ENCODE measurements at places on chromosomes 11 and 22.
A peak's percentile ranks its signal among the peaks of the same experiment; 100 is the strongest.

GRCh38 chr11:24496386-24496735, 492 bp upstream of the LUZP2 start:
- DNase-seq: peak; percentile 77

GRCh38 chr11:119434591-119435330, 11.8 kb upstream of the THY1 start:
- DNase-seq: no peak

- DNase-seq: peak; percentile 60
Observed at GRCh38 chr11:107689317-107690202, 22.3 kb downstream of the SLN start.

DNA sequence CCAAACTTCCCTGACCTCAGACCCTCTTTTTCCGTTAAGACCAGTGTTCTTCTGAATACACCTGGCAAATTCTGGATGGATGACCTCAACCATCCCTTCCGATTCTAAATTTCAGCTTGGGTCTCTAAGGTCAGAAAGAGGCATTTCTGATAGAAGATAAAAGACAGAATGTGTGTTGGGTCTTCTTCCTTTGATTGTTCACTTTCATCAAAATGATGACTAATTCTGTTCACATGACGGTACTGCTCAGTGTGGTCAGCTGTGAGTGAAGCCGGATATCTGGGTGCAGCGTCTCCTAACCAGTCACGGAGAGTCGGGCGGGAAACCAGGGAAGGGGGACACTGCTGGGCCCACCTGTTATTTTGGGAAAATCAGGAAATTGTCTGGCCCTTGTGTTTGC, 151.6 kb upstream of the NAV2 start:
- no peak for DNase-seq

DNA sequence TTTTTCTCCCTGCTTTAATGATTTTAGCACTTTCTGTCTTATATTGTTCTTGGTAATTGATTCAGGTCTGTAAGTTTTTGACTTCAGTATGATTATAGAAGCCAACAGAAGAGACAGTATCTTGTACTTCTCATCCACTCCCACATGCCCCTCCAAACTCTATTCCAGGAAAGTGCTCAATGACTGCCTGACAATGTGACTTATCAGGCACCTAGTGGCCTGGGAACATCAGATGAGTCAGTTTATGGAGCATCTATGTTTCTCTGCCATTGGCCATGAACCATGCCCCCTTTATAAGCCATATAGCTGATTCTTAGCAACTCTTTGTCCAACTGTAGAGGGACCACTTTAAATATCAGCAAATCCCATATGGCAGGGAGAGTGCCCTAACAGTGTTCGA, 179.2 kb upstream of the MTMR2 start:
- no peak for DNase-seq

DNA sequence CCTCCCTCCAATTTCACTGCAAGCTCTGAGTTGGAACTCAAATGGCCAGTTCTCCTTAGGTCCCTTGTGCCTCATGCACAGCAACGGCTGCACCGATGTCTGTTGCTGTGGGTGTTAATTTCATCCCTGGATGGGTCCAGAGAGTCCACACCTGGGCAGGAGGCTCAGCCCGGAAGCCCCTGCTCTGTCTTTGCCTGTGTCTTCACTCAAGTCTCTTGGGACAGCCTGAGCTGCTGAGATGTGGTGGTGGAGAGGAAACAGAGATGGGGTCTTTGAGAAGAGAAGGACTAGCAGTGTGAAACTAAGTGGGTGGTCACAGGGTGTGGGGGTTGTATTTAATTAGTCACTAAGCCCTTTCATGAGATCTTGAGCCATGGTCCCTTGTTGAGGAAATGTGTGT, 109.3 kb downstream of the NECTIN1 start:
- no peak for DNase-seq

DNA sequence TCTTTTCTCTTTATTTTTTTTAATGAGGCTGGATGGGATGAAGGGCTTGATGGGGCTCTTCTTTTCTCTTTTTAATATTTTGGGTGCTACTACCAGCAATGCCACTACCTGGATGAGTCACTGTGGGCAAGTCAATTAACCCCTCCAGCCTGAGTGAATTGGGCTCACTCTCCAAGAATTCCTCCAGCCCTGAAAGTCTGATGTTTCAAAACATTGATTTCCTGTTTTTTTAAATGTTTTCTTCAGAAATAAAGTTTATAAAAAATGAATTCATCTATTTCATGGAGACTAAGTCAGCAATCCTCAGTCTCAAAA, 812 bp upstream of the OR5A2 start:
- no peak for DNase-seq

DNA sequence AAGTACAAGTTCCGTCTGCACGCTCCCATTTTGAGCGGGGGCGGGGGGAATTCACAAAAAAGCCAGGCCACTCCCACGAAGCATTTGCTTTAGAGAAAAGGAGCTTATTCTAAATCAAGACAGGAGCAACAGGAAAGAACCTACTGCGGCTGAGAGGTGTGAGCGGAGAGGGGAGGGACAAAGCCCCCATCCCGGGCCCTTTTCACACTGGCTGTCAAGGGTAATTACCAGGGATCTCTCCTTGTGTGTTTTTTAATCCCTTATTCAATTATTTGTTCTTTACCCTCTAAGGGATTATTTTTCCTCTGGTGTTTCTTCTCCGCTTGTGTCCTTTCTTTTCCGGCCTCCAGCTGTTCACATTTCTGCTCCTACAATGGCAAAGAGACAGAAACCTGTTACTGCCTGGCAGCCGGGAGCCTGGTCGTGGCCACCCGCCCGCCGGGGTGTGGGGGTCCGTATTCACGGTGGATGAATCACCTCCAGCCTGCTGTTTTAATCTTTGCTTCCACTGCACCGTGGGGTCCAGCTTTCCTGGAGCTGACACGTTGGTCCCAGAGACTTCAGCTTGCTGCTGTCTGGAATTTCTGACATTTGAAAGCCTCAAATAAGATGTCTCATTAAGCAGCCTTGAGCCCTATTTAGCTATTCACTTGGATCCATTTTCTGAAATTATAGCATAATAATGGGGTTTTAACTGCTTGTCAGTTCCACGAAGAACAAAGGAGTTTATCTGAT, 61.4 kb upstream of the FADD start:
- no peak for DNase-seq

- no peak for DNase-seq
Observed at GRCh38 chr11:109667719-109668118, 245.7 kb downstream of the C11orf87 start.

GRCh38 chr22:47112994-47113852, 350.8 kb downstream of the TBC1D22A start:
- no peak for DNase-seq

DNA sequence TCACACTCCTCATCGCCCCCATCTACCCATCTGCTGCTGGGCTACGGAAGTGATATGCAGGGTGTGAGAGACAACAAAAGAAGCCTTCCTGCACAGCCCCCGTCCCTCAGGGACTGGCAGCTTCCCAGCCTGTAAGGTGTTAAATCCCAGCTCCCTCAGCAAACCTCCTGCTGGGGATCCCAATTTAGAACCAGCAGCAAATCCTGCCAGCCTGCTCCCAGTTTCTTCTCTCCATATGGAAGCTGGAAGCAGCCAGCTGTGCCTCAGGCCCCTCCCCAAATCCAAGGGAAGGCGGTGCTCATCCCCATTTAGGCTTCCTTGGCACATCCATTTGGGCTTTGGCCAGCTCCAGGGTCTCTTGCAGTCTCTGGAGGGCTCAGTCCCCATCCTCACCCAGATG, 47.5 kb downstream of the PAMR1 start:
- no peak for DNase-seq

DNA sequence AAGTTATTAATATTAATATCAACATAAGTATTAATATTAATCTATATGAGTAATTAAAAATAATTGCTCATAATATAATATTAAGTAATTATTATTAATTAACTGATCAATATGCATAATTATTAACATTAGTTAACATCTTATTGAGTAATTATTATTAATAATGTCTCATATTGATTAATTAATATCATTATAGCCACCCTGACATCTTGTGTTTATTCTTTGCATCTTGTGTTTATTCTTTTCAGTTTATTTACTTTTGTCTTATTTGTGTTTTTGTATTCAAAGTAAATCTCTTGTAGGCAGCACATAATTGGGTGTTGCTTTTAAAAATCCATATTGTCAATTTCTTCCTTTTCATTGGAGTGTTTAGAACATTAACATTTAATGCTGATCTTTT, 56.6 kb downstream of the MYEOV start:
- no peak for DNase-seq

DNA sequence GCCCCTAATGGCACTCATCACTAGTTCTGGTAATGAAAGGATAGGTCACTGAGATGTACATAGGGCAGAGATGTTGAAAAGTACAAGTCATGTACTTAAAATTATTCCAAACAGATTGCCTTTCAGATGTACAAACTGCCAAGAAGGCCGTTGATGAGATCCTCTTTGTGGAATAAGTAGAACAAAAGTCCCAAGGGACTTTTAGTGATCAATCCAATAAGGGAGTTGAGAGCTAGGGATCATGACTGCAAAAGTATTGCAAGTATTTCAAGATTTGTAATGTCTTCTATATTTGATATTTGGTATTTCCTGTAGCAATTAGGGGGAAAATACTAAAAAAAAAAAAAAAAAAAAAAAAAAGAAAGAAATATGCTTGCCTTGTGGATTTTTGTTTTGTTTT, 82.2 kb downstream of the ATG16L2 start:
- DNase-seq: no peak

DNA sequence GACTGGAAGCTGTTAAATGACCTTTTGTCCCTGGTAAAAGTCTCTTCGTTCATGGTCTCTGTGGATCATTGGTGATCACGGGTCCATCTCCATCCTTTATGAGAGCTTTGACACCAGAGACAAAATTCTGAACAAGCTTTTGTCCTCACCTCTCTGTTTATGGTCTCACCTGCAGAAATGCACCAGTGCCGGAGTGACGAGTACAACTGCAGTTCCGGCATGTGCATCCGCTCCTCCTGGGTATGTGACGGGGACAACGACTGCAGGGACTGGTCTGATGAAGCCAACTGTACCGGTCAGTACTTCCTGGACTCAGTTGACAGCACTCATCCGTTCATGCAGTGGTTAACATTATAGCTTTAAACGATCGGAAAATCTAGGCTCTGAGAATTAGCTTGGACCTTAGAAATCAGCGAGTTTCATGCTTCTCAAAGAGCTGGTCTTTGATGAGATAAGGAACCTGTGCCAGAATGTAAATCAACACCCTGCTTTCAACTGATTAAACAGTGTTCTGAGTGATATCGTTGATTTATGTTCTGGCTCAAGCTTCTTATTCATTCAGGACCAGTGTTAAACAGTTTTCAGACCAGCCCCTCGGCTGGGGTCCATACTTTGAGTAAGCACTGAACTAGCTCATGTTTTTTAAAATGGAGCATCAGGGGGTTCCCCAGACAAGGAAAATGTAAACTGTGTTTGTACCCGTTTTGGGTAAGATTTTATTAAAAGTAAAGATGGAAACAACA, 124.5 kb upstream of the SORL1-AS1 start:
- DNase-seq: no peak

DNA sequence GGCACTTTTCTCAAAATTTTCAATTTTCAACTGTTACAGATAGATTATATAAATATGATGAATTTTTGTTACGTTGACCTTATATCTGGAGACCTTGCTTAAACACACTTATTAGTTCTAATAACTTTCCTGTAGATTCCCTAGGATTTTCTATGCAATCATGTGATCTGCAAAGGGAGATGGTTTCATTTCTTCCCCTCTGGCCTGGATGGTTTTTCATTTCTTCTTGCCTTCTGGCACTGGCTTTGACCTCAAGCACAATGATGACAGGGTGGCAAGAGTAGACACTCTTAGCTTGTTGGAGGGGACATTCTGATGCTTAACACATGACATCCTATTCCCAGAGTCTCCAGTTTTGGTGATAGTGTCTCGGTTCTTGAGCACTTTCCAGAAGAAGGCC, 75.9 kb downstream of the DGCR2 start:
- DNase-seq: no peak

DNA sequence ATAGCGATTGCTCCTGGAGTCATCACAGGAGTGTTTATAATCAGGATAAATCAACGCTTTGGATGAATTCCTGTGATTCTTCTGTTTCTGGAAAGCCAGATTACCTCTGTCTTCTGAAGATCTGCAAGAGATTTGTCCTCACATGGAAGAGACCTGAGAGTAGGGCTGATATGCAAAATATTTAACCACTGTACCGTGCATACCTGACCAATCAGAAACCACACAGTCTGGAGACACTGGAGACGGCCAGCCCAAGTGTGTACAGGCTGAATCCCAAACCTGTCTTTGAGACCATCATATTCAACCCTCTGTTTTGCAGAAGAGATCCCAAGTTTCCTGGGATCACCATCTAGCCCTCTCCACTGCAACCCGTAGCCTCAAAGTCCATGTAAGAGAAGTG, 50.4 kb upstream of the WT1 start:
- no peak for DNase-seq

DNA sequence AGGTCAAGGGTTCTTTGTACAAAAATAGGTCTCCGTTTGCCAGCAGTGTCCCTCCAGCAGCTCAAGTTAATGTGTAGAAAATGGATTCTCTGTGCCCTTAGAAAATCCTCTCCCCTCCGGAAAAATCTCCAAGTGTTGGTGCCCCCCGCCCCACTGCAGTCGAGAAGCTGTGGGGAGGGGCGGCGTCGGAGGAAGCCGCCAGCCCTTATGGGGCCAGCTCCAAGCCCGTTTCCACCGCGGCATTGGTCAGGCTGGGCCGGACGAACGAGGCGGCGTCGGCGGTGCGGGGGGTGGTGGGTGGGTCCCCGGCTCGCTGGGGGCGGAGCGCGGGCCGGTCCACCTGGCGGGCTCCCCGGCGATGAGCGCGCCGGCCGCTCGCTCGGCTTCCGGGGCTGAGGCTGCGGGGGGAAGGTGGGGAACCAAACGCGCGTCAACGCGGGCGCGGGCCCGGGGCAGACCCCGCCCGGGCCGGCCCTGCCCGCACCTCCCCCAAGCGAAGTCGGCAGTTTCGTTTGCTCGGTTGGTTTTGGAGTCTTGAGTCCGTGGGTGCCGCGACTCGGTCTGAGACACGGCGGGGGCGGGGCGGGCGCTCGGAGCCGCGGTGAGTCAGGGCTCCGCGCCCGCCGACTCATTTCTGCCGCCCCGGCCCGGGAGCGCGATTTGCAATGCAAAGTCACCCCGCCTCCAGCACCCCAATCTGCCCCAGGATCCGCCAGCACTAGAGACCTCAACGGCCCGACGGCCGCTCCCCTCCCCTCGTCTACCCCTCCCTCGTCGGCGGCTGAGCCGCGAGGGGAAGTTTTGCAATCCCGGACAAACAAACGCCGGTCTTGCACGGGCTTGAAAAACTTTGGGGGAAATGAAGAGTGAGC, 1.4 kb downstream of the ASCL2 start:
- DNase-seq: peak; percentile 85

DNA sequence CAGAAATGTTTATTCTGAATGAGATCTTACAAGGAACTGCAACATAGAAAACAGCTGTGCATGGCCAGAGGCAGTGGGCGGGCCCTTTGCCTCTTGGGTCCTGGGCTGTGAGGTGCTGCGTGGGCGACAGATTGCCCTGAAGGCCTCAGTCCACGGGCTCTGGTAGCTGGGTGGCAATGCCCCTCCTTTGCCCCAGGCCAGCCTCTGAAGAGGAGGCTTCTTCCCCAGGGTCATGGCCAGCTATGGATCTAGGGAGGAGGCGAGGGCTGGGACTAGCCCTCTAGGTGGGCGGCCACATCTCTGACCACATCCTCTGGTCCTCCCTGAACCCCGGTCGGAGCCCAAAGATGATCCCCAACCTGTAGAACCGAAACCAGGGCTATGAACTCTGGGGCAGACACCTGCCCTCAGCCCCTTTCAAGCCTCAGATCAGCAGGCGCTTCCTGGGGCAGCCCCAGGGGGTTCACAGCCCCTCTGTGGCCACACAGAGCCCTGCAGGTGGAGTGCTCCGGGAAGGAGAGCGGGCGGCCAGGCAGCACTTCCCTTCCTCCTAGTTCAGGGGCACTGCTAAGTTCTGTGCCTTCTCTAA, 6.6 kb upstream of the CDC42BPG start:
- DNase-seq: no peak

Data from NCI-H1417 (cell line).